H1 (cell line): ENCODE measurements at places on chromosomes 3 and 15.

DNA sequence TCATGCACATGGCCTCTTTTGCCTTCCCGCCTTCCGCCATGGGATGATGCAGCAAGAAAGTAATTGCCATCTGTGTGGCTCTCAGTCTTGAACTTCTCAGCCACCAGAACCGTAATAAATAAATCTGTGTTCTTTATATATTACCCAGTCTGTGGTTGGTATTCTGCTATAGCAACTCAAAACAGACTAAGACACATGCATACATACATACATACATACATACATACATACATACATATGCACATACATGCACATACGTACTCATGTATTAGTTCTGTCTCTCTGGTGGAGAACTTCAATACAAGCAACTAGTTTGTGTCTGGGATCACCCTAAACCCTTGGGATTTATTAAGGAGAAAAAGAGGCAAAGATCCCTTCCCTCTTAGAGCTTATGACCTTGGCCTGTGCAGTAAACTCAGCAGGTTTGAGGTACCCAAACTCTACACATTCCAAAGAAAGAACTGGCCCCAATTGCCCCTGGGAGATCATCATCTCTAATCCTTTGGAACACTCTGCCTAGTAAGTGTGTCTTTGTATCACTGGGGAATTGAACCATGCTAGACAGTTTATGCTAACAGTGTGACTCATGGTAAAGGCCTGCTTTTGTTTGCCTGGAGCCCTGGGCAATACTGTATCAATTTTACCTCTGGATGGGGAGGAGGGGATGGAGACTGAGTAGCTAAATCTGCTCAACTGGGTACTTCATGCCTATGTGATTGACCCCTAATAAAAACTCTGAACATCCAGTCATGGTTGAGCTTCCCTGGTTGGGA is 115.6 kb upstream of the LMCD1 start:
- H3K36me3 ChIP-seq, result no peaks in the 10 kb centered on the region; the same call in 1 of the 2 replicates
- H3K4me1 ChIP-seq, result no peaks in the 10 kb centered on the region
- DNase-seq, result no peak
- no peaks in the 10 kb centered on the region for H3K27me3 ChIP-seq

DNA sequence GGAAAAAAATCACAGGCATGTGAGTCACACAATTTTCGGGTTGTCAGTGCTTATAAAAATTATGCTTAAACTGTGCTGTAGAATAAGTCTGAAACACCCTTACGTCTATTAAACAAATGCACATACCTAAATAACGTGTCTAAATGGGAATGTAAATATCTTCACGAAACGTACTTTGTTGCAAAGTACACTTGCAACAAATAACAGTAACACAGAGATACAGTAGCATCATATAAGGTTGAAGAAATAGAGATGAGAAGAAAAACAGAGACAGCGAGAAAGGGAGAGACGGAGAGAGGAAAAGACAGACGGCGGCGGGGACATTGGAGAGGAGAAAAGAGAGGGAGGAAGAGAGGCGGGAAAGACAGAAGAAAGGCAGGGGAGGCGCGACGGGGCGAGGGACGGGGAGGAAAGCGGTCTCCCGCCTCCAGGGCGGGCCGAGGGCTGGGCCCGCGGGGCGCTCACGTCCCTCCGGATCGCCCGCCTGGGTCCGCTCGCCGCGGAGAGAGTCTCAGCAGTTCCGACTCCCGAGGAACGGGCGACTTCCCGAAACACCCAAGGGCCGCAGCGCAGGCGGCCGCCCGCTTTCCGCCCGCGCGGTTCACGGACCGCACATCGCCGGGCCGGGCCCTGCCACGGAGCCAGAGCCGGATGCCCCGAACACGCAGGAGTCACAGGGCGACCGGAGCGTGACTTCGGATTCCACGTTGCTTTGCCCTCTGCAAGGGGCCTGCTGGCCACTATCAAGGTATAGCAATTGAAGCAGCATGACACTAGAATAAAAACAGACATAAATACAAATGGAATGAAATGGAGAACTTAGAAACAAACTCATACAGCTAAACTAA is 153.4 kb downstream of the LMLN start:
- no peak for DNase-seq
- no peaks in the 10 kb centered on the region for H3K4me1 ChIP-seq
- H3K4me3 ChIP-seq, result peak overlapping the region; percentile 20
- no peaks in the 10 kb centered on the region for H3K36me3 ChIP-seq

DNA sequence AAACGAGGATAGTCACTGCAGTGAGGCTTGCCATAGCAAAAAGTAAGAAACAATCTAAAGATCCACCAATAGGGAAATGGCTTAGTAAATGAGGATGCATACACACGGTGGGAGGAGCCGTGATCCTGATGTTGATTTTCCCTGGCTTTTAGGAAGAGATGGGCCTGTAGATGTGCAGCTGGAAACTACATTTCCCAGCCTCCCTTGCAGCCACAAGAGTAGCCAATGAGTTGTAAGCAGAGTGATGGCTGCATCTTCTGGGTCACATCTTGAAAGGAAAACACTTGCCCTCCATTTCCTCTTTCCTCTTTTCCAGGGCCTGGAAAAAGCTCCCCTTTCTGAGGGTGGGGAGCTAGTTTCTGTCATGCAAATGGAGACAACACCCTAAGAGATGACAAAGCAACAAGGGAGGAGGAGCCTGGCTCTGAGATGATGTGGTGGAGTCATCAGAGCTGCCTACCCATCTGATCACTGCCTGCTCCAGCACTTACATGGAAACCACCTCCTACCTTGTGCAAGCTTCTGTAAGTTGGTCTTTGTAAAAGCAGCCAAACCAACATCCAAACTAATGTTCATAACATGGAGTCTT is 139.1 kb downstream of the TLE3 start:
- no peaks in the 10 kb centered on the region; the same call in 1 of the 2 replicates for H3K4me1 ChIP-seq
- no peaks in the 10 kb centered on the region for H3K36me3 ChIP-seq
- H3K4me3 ChIP-seq, result no peak overlapping the region

GRCh38 chr15:85986741-85987140 is 92.9 kb upstream of the AGBL1 start:
- H3K4me3 ChIP-seq, result no peak overlapping the region
- no peaks in the 10 kb centered on the region for H3K36me3 ChIP-seq
- no peak for DNase-seq
- H3K27me3 ChIP-seq, result no peaks in the 10 kb centered on the region

DNA sequence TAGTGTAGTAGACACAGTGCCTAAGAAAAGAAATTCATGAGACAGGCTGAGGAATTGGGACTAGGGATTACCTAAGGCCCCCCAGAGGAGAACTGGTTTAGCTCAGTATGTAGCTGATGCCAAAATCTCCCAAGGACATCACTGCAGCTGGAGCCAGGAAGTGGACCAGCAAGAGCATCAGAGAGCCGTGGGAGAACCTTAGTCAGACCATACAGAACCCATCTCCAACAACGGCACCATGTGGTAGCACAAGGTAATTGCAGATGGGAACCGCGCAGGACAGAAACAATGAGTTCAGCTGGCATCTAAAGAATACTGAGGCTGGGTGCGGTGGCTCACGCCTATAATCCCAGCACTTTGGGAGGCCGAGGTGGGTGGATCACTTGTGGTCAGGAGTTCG is 81.7 kb downstream of the WNT5A start:
- no peaks in the 10 kb centered on the region for H3K36me3 ChIP-seq
- peak; percentile 85 for DNase-seq
- H3K4me3 ChIP-seq, result no peak overlapping the region
- no peaks in the 10 kb centered on the region for H3K27me3 ChIP-seq
- no peak overlapping the region for H3K27ac ChIP-seq

DNA sequence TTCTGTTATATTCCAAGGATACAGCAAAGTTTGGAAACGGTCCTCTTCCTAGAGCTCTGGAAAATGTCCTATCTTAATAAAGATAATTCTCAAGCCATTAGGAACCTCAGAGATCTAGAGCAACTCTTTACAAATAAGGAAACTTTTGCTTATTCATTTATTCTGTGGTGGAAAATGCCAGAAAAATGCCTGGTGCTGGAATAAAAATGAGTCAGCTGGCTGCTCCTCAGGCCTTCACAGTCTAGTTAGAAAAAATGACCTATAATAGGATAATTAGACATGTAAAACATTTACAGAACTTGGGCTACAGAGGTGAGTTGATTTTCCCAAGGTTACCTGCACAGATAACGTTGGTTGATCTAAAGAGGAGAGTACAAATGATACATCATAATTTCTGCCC is 372.5 kb downstream of the NLGN1 start:
- H3K4me1 ChIP-seq, result no peaks in the 10 kb centered on the region
- H3K4me3 ChIP-seq, result no peak overlapping the region
- no peak overlapping the region for H3K27ac ChIP-seq
- H3K27me3 ChIP-seq, result no peaks in the 10 kb centered on the region
- no peak for DNase-seq

DNA sequence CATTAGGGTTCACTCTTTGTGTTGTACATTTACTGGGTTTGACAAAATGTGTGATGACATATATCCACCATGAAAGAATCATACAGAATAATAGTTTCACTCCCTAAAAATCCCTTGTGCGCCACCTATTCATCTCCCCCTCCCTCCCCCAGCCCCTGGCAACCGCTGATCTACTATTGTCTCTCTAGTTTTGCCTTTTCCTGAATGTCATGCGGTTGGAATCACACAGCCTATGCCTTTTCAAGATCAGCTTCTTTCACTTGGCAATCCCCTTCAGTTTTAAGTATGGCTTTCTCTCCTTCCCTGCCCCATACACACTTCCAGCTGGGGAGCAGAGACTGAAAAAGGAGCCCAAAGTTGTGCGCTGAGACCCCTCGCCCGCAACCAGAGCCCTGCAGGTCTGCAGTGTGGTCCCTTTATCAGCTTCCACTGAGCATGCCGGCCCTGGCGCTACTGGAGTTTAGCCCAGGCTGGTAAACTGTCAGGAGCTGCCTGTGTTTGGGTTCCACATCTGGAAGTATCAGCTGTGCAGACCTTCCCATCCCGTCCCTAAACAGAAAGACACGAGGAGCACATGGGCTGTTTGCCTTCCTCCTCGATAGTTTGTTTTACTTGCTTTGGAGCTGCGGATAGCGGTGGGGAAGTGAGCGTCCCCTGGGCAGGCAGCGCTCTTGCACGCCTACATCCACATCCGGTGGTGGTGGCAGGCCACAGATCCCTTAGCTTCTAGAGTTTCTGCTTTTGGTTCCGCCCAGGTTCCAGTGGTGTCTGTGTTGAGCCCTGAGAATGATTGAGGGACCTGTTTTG is 12.3 kb downstream of the BOC start:
- H3K27ac ChIP-seq, result 0 out of 2 replicates have a peak overlapping the region, but pooled peaks have one; percentile 15
- no peak for DNase-seq
- no peaks in the 10 kb centered on the region for H3K36me3 ChIP-seq

GRCh38 chr15:96340598-96341512 is 10.4 kb downstream of the NR2F2 start:
- H3K27me3 ChIP-seq, result peaks cover 90% of the 10 kb centered on the region
- H3K27ac ChIP-seq, result no peak overlapping the region
- H3K36me3 ChIP-seq, result no peaks in the 10 kb centered on the region

DNA sequence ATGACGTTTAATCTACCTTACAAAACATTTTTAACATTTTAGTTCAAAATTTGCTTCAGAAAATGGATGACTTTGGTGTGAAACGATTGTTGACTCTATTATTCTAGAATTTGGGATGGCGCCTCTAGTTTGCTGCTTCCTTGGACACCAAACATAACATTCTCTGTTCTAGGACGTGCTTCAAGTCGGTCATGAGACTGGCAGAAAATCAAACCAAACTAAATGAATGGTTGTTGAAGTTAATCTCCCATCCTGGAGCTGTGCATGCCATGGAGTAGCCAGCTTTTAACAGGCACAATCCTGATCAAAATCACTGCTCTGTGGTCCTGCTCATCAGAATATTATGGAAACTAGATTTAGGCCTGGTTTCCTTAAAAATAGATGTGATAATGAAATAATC is 9.6 kb upstream of the LRRFIP2 start:
- H3K4me3 ChIP-seq, result no peak overlapping the region
- no peaks in the 10 kb centered on the region for H3K36me3 ChIP-seq
- no peaks in the 10 kb centered on the region for H3K27me3 ChIP-seq
- H3K4me1 ChIP-seq, result no peaks in the 10 kb centered on the region

DNA sequence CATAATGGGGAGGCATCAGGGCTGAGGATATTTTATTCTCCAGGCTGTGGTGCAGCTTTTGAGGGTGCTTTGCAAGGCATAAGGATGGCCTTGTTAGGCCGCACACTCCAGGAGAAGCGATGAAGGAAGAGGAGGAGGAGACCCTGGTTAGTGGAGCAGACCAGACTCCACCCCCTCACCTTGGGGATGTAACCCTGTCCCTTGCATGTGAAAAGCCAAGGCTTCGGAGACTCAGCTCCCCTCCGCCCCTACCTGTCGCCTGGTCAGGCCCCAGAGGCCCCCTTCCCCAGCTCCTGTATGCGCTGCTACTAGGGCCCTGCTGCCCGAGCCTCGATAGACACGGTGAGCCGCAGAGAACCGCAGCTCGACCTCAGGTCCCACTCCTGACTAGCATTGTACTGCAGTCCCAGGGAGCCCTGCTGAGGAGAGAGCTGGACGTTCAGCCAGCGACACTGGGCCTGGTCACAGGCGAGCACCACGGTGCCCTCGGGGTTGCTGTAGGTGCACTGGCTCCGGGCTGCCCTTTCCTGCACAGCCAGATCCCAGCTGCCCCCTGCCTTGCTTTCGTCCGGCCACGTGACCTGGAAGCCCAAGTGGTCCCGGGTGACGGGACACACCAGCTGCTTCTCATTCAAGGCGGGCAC is 10.2 kb downstream of the CPN2 start:
- no peaks in the 10 kb centered on the region for H3K36me3 ChIP-seq
- no peak overlapping the region for H3K4me3 ChIP-seq
- no peak overlapping the region for H3K27ac ChIP-seq

DNA sequence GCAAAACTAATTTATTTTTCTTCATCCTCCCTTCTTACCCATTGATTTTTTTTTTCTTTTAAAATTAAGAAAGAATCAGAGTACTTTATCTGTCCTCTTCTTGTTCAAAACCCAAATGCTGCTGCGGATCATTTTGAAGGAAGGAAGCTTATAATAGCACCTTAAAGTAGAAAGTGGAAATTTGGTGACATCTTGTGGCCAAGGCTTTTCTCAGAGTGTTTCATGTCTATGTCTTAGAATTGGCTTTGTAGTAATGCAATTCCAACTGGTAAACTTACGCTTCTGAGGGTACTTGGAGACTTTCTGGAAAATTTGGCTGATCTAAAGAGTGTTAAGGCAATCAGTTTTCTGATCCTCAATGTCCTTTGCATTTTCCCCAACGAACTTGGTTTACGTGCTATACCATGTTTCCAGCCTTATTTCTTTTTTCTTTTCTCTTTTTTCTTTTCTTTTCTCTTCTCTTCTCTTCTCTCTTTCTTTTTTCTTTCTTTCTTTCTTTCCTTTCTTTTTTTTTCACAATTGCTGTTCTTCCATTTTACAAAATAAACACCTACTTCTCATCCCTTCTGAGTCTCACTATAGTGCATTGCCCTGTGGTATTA is 30.7 kb downstream of the C3orf38 start:
- H3K27ac ChIP-seq, result no peak overlapping the region
- no peaks in the 10 kb centered on the region for H3K27me3 ChIP-seq
- no peak overlapping the region for H3K4me3 ChIP-seq
- no peaks in the 10 kb centered on the region for H3K36me3 ChIP-seq
- H3K4me1 ChIP-seq, result no peaks in the 10 kb centered on the region
- no peak for DNase-seq

GRCh38 chr3:16528106-16528505 is 14.6 kb upstream of the RFTN1 start:
- DNase-seq, result no peak
- H3K27me3 ChIP-seq, result no peaks in the 10 kb centered on the region
- no peaks in the 10 kb centered on the region for H3K4me1 ChIP-seq
- no peaks in the 10 kb centered on the region for H3K36me3 ChIP-seq
- no peak overlapping the region for H3K4me3 ChIP-seq
- no peak overlapping the region for H3K27ac ChIP-seq
